GM18507 (cell line): ENCODE measurements at places on chromosomes 2 and 18.

GRCh38 chr18:58105206-58105887 is 61.3 kb downstream of the NEDD4L start:
- no peak for DNase-seq

GRCh38 chr2:46921676-46922448 is 6.3 kb upstream of the MCFD2 start:
- DNase-seq, result no peak

GRCh38 chr2:197700960-197701359 is 4.2 kb upstream of the MARS2 start:
- no peak for DNase-seq

GRCh38 chr2:100766806-100767205 is 53.1 kb upstream of the NPAS2 start:
- DNase-seq, result no peak

GRCh38 chr2:16099326-16099725 is 159.0 kb downstream of the MYCN start:
- no peak for DNase-seq

DNA sequence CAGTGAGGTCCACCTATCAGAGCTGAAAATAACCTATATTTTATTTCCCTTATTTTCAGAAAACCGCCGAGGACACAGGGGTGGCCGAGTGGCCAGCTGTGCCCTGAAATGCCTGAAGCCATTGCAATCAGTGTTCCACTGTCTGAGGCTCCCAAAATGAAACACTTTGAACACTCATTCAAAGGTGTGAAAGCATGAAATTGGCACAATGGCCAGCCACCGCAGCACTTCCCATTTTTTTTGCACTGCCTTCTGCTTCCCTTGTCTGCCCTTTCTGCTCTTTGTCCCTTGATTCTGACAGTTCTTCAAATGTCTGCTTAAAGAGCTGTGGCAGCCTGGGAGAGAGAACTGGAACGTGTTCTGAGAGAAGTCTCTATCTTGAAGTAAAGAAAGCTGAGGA is 1127.5 kb upstream of the CELF4 start:
- no peak for DNase-seq

DNA sequence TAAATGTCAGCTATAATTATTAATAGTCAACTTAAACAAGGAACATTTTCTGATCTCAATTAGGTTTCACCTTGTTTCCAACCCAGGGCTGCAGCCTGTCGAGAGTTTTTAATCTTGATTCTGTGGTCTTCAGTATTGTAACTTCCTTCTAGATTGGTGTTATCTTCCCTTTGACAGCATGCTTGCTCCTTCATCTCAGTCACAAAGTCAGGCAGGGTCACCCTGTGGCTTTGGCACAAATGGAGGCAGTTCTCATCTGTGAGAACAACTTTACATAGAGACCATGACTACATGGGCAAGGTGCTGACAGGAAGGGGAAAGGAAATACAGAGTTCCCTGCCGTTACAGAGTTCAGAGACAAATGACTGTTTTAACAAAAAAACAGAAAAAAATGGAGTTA is 50.5 kb downstream of the HNRNPLL start:
- DNase-seq, result no peak

DNA sequence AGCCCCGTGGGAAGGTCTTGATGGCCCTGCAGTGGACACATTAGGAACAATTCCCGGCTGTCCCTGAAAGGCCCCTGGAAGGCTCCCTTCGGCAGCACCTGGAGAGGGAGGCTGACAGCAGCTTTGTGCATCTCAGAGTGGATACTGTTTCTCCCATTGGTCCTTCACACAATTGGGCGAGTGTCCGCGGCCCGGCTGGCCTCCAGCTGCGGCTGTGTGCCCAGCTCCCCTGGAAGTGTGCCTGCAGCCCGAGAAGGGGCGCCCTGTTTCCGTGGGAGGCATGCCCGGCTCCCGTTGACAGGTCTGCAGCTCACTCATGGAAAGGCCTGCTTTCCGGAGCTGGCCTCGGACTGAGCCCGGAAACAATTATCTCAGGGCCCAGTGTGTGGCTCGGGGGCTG is 103.7 kb downstream of the LPIN1 start:
- no peak for DNase-seq

GRCh38 chr18:8088626-8089025 is 520.6 kb upstream of the RAB12 start:
- DNase-seq, result no peak

- no peak for DNase-seq
Measured at GRCh38 chr2:127155947-127156346, 49.0 kb upstream of the BIN1 start.

- no peak for DNase-seq
Measured at GRCh38 chr2:96356889-96357288, 21.3 kb downstream of the NCAPH start.

DNA sequence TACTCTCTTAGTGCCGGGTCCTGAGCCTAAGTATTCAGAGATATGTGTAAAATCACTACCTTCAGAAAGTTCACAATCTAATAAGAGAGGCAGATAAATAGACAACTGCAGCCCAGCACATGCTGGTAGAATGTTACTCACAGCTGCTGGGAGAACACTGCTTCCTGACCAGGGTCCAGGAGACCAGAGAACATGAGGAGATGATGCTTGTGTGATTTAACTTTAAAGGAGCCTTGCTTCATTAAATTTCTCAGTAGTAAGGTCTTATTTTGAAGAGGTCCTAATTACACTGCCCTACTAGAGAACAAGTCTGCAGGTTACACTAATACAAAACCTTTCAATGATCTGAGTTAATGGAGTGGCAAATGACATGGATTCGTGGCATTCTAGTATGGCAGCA is 209.9 kb upstream of the TRIB2 start:
- DNase-seq, result no peak

DNA sequence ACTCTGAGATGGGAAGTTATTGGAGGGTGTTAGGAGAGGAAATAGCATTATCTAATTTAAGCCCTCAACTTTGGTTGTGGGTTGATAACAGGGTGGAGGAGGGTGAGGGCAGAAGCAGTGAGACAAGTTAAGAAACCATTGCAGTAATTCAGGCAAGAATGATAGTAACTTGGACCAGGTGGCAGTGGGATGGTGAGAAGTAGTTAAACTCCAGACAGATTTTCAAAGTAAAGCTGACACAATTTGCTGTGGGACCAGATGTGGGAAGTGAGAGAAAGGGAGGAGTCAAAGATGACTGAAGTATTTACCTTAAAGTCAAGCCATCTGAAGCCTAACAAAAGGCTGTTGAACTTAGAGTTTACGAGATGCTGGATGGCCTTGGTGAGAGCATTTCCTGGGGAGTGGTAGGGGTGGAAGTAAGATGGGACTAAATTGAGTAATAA is 163.2 kb upstream of the KLF7 start:
- DNase-seq, result no peak

GRCh38 chr2:3094999-3095958 is 282.3 kb downstream of the EIPR1 start:
- no peak for DNase-seq

GRCh38 chr2:74877781-74878433 is 44.0 kb downstream of the HK2 start:
- no peak for DNase-seq

DNA sequence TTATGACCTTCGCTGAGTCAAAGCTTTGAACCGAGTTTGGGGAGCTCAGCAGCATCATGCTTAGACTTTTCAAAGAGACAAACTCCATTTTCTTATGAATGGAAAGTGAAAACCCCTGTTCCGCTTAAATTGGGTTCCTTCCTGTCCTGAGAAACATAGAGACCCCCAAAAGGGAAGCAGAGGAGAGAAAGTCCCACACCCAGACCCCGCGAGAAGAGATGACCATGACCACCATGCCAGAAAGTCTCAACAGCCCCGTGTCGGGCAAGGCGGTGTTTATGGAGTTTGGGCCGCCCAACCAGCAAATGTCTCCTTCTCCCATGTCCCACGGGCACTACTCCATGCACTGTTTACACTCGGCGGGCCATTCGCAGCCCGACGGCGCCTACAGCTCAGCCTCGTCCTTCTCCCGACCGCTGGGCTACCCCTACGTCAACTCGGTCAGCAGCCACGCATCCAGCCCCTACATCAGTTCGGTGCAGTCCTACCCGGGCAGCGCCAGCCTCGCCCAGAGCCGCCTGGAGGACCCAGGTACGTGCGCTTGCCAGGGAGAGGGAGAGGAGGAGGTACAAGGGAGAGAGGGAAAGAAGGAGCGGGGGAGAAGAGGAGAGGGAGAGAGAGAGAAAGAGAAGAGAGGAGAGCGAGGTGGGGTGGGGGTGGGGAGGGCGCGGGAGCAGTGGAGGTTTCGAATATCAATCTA is at the start of gene DLX1:
Gene DLX1 (plus strand): TSS at position 48 of the 700 bp plus-strand sequence. CDS start 171 bp downstream, at position 219.
- no peak for DNase-seq

DNA sequence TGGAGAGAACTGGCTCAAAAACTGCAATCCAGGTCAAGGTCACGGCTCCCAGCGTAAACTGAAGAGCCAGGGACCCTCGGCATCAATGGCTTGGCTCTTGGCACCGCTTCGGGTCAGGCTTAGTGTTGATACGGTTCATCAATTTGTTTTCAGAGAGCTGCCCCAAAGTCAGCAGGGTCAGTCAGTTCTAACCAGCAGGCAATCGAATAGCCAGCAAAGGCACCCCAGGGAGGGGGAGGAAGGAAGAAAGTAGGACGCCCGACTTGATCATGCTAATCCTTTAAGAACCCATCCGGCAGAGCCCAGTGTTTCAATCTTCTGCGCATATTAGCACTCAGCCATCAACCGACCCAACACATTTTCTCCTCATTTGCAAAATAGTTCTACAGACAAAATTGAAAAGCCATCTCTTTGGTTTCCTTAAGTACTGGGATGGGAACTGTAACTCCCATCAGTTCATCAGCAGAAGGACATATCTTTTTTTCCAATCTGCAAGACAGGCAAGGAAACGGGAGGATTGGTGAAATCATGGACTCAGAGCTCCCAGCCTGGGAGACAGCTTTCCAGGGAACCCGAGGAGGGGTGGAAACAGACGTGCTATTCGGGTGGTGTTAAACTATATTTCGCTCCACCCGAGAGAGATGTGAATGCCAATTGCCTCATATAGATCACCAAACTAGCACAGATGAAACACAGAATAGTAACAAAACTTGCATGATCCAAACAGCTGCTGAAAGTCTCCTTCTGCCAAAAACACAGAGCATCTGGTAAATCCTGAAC is 40.7 kb upstream of the CABLES1 start:
- DNase-seq, result no peak

DNA sequence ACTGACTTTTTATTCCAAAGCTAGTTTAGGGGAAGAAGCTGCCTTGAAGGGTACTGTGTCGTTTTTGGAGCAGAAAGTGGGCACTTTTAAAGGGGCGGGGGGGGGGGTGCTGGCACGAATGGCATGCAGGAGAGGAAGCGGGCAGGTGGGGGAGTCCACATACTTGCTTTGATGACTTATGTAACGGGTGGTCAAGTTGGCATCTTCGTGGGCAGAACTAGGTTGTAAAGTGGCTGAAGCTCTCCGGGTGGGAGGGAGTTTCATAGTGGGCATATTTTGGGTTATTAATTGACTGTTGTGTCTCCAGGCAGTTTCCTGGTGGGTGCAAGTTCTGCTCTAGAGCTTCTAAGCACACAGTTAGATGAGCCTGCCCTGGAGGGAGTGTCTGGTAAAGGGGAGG is 19.9 kb downstream of the PCARE start:
- no peak for DNase-seq

GRCh38 chr2:223062396-223062795 is 10.4 kb downstream of the KCNE4 start:
- DNase-seq, result no peak

GRCh38 chr2:200662727-200663126 is 76.9 kb downstream of the AOX1 start:
- DNase-seq, result no peak

- peak; percentile 28 for DNase-seq
Measured at GRCh38 chr18:48715711-48716361, 177.0 kb downstream of the CTIF start.

DNA sequence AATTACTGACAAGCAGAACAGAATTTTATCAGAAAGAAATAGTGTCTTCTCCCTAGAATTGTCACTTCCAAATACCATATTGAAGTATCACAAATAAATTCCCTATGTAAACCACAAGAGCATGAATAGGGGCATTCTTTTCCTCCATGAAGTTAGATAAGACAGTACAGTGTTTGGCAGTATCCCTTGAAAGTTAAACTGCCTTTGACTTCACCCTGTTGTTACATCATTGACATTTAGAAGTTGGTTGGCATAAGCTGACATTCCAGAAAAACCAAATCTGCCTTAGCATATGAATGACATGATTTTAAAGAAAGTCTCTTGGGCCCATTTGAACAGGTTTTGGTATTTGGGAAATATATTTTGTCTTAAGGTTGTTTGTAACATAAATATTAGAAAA is 50.2 kb upstream of the OSR1 start:
- DNase-seq, result no peak

- no peak for DNase-seq
Measured at GRCh38 chr2:109450574-109451273, 163.0 kb downstream of the SEPTIN10 start.
